Activated T-cell treated with anti-CD3 and anti-CD28 coated beads, Interleukin-2, amount 50 U/mL, for 48 hours (primary cell): ENCODE measurements at places on chromosomes 12 and 14.

GRCh38 chr14:100213956-100214769 is 24.8 kb upstream of the YY1 start:
- peak; percentile 91 for DNase-seq

- no peak for DNase-seq
Measured at GRCh38 chr14:54299410-54300363, 97.1 kb upstream of the CDKN3 start.

GRCh38 chr14:55832974-55833373 is 253.0 kb downstream of the KTN1 start:
- no peak for DNase-seq

- no peak for DNase-seq
Measured at GRCh38 chr12:72102150-72102549, 163.5 kb downstream of the TPH2 start.

DNA sequence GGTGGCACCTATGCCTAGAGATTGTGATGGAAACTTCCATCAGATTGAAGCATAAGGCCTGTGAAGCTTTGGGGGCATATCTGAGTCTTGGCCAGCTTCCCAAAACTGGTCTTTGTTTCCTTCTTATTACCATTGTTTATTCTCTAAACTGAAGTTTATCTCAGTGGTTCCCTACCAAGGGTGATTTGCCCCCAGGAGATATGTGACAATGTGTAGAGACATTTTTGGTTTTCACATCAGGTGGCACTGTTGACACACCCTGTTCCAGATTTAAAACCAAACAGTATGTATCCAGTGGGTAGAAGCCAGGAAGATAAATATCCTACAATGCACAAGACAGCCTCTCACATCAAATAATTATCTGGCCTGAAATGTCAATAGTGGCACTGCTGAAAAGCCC is 22.1 kb downstream of the RASSF9 start:
- DNase-seq = no peak

GRCh38 chr12:51847643-51848325 is 734 bp downstream of the FIGNL2 start:
- DNase-seq = peak; percentile 34

- DNase-seq = no peak
Measured at GRCh38 chr12:15770021-15770420, 19.2 kb downstream of the EPS8 start.

DNA sequence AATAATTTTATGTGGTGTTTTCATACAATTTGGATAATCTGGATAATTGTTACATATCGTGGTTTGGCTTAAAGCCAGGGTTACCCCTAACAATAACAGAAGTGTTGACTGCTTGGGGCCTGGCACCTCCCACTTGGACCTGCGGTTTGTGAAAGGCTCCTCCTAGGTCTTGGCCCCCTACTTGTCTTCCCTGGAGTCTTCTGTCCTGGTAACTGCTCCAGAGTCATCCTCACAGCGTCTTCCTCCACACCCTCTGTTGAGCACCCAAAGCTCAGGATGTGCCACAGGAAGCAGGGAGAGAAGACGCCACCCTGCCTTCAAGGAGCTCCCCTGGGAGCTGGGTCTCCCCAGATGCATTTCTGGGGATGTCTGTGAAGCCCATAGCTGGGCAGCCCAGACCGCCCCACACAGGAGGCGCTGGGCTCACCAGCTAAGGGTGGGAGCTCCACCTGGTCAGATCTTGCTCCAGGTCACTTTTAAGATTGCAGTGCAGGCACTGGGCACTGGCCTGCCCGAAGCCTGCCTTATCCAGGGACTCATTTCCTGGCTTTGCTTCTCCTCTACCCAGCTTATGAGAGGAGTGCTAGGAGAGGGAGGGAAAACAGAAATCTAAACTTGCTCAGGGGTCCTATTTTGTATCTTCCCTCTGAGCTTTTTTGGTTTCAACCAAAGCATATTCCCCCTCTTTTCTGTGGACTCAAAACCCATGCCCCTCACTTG is 98.2 kb downstream of the ZFP36L1 start:
- DNase-seq = no peak

DNA sequence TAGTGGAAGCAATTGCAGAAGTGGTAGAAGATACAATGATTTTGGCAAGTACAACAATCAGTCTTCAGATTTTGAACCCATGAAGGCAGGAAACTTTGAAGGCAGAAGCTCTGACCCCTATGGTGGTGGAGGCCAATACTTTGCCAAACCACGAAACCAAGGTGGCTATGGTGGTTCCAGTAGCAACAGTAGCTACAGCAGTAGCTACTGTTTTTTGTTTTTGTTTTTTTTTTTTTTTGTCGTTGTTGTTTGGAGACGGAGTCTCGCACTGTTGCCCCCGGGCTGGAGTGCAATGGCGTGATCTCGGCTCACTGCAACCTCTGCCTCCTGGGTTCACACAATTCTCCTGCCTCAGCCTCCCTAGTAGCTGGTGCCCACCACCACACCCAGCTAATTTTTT is 47.4 kb downstream of the IFNG-AS1 start:
- no peak for DNase-seq

- DNase-seq = no peak
Measured at GRCh38 chr12:110782094-110782493, 39.4 kb upstream of the PPP1CC start.

GRCh38 chr12:31645924-31646323 is 13.6 kb upstream of the ETFBKMT start:
- DNase-seq = no peak

DNA sequence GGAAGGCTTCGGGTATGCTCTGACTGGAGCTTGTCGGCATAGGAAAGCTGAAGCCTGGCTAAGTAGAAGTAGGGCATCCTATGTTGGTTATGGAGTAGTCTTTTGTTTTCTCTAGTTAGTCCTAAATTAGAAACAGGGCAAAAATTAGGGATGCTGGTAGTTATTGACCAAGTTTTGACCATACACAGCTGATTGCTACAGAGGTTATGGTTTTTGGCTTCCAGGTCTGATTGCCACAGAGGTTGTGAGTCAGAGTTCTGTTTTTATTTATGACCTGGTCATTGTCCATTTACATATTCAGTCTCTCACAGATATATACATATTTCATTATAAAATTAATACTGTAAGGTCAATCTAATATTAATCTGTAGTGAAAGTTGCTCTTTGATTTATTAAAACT is 219.2 kb downstream of the FSCB start:
- no peak for DNase-seq

DNA sequence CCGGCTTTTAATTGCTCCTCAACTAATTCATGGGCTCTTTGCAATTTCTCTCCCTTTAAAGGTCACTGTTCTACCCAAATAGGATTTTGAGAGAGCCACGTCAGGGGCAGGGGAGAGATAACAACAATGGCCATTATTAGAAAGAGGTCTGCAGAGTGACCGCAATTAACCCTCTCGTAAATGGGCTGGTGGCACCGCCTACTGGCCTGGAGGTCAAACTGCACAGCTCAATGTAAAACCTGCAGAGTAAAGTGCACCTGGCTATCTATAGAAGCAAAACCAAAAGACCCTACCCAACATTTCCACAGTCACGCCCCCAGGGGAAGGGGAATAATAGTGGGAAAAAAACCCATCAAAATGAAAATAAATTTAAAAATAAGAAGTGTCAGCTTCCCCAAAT is 21.6 kb upstream of the CLEC4E start:
- DNase-seq = peak; percentile 26

GRCh38 chr12:48782457-48783395 is 6.2 kb downstream of the ADCY6 start:
- no peak for DNase-seq

- no peak for DNase-seq
Measured at GRCh38 chr12:41585784-41586183, 397.7 kb downstream of the PDZRN4 start.
